ENCODE measurements at places on chromosomes 6 and 20.

DNA sequence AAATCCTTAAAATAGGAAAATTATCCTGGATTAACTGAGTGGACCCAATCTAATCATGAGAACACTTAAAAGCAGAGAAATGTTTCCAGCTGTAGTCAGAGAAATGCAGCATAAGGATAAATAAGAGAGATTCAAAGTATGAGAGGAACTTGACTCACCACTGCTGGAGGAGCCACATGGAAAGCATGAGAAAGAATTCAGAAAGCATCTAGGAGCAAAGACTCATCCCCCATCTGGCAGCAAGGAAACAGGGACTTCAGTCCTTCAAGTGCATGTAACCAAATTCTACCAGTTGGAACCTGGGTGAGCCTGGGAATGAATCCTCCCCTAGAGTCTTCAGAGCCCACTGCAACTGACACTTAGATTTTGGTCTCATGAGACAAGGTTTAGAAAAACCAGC, 33.7 kb downstream of the RNF146 start:
- peak; percentile 58 for DNase-seq

GRCh38 chr6:31578184-31579118, 3.1 kb downstream of the TNF start:
- no peak for DNase-seq

- peak; percentile 67 for DNase-seq
These were observed 558.5 kb downstream of the CD83 start for GRCh38 chr6:14676064-14676463.

DNA sequence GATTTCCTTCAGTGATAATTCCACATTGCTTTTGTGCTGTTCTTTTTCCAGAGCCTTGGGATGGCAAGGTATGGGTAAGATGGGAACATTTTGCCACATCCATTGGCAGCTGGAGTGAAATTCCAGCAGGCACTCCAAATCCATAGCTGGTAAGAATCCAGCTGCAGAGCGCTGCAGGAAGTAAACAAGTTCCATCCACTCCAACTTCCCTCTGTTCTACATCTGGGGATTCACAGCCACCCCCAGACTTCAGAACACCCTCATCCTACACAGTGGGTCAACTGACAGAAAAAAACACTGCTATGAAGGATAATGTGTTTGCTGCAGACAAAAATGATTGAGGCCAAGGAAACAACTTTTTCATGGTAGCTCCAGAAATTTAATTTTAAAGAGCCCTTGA, 747.8 kb downstream of the MAFB start:
- no peak for DNase-seq

GRCh38 chr20:23702021-23702420, 13.2 kb upstream of the CST4 start:
- no peak for DNase-seq

DNA sequence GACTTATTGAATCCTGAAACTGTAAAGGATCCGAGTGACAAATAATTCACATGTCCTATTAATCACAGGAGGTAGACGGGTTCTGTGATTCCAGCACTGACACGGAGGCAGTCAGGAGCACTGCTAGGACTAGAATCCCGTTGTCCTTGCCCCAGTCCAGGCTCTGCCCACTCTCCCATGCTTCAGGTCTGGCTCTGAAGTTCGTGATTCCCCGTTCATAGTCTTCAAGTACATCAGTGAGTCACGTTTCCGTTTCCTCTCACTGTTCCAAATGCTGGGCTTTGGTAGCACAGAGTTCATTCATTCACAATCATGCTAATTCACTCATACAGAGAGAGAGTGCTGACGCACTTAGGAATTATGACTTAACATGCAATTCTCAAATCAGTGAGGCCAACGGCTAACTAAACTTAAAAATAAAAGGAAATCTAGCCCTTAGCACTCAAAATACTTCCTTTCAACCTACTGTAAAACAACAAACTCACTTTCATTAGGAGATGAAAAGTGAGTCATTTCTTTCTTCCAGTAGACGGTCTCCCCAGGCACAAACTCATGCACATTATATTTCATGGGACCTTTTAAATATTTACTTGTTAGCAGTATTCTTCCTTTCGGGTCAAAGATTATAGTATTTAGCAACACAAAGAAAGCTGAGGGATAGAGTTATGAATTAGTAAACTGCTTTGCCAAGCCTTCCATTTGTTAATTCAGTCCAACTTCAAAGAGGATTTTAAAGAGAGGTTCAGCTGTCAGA, 94.0 kb upstream of the NHSL1 start:
- DNase-seq, result peak; percentile 96

- DNase-seq, result no peak
These were observed 41.6 kb upstream of the FOXP4 start for GRCh38 chr6:41504466-41505121.
